Calu3 (cell line): ENCODE measurements at places on chromosomes 2 and 18. TPM values are rescaled to one million over a fixed set of nuclear protein-coding genes. Genes with fewer than 3 reads are reported as not detected.

The LYG2 gene
- not detected in 2 replicates for total RNA-seq

DNA sequence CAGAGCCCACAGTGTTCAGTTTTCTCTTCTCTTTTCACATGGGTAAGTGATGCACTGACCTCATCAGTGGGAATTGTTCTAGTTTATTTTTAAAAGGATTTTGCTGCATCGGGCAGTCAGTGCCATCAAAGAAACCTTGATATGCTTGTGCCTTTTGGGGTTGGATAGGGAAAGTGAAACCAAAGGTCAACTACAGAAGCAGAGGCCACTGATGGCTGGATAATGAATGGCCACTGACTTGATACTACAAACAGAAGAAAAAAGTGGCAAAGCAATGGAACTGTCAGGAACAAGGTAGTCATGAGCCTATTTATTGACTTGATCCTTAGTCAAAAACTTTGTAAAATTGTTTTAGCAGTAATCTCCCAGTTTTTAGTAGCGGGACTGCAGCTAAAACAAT lies 636.3 kb upstream of the ZEB2 start:
- no peak overlapping the region for H3K4me3 ChIP-seq
- no peak for DNase-seq
- H3K27ac ChIP-seq, result no peak overlapping the region

DNA sequence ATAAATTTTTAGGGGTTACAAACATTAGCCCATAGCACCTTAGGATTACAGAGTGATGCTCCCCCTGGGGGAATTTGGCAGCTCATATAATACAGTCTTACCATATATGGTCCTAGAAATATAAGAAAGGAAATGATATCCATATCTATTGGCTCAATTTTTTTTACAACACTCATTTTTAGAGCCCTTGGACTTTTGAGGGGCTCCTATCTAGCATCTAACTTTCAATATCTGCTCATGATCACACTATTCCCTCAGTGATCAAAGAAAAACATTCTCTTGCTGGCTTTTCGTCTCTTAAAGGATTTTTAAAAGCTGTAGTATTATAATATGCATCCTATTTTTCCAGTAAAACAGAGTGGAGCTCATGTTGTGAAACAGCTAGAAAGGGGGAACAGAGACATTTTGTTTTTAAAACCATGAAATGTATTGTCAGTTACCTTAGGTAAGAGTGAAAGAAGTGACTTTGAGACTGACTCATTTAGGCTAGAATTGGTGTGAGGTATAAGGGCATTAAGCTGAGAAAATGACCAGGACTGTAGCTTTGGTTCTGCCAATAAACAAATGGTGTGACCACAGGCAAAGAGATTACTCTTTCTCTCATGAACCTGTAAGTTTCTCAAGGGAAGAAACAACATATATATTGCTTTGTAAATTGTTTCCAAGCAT lies 65.8 kb downstream of the ALPK2 start:
- no peaks in the 10 kb centered on the region for H3K36me3 ChIP-seq
- H3K4me3 ChIP-seq, result no peak overlapping the region
- no peaks in the 10 kb centered on the region for H3K27me3 ChIP-seq
- H3K27ac ChIP-seq, result no peak overlapping the region
- DNase-seq, result no peak

The ASXL3 gene
- 0.07 and 0.47 TPM in 2 replicates for total RNA-seq

DNA sequence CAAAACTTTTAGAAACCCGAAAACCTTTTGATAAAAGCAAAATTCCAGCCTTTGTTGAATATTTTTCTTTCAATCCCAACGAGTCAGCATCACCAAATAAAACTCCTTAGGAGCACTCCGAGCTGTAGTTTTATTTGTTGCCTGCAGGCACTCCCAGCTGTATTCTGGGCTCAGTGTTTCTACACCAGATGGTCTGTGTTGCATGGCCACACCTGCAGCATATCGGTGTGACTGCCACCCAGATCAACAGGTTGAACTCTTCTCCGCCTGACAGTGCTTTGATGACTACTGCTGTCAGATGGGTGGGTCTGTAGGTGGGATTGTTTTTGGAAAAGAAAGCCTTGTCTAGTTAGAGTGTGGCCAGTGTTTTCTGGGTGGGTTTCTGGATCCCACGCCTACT lies 32.7 kb downstream of the APCDD1 start:
- no peak overlapping the region for H3K4me3 ChIP-seq
- peaks cover 65% of the 10 kb centered on the region for H3K27me3 ChIP-seq
- H3K36me3 ChIP-seq, result no peaks in the 10 kb centered on the region
- H3K27ac ChIP-seq, result no peak overlapping the region
- H3K4me1 ChIP-seq, result no peaks in the 10 kb centered on the region

The NBEAL1 gene
- total RNA-seq, result 31.4 and 37.6 TPM in 2 replicates

The RGPD8 gene
- 2.3 and 2.4 TPM in 2 replicates for total RNA-seq

- peaks cover 45% of the 10 kb centered on the region for H3K27me3 ChIP-seq
- no peak overlapping the region for H3K27ac ChIP-seq
- H3K36me3 ChIP-seq, result no peaks in the 10 kb centered on the region
- H3K4me3 ChIP-seq, result no peak overlapping the region
- no peaks in the 10 kb centered on the region for H3K4me1 ChIP-seq
These were observed 114.5 kb downstream of the ADCYAP1 start for GRCh38 chr18:1019191-1019590.

DNA sequence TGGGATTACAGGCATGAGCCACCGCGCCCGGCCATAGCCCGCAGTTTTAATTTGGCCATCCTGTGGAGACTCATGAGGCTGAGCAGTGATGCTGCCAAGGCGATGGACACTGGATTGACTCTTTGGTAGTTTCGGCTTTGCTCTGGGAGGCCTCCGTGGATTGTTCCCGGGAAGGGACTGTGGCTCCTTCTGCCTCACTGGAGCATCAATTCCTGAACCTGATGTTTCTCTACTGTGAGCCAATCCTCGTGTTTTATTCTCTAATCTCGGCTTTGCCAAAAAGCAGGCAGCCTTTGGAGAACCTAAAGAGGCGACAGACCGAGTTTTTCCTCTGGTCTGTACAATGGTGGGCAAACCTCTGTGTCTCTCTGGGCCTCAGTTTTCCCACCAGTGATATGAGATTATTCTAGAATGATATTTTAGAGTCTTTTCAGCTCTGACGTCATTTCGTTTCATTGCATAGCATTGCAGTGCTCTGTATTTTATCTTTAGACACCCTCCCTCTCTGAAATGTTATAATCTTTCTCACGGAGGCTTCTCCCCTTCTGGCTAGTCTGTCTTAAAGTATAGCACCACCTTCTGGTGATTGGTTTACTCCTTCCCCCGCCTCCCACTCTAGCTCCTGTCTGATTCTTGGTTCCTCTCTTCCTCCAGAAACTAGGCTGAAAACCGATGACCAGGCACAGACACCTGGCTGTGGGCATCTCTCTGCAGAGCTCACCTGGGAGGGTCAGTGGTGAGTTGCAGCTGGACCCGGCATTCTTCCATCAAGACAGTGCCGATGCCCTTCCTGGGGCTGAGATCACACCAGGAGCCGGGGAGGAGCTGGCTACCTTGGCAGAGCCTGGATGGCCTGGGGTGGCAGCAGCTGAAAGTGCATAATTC lies 341.3 kb downstream of the MYCN start:
- peak; percentile 57 for DNase-seq
- H3K4me3 ChIP-seq, result no peak overlapping the region
- no peak overlapping the region for H3K27ac ChIP-seq
- no peaks in the 10 kb centered on the region for H3K4me1 ChIP-seq
- no peaks in the 10 kb centered on the region for H3K36me3 ChIP-seq

DNA sequence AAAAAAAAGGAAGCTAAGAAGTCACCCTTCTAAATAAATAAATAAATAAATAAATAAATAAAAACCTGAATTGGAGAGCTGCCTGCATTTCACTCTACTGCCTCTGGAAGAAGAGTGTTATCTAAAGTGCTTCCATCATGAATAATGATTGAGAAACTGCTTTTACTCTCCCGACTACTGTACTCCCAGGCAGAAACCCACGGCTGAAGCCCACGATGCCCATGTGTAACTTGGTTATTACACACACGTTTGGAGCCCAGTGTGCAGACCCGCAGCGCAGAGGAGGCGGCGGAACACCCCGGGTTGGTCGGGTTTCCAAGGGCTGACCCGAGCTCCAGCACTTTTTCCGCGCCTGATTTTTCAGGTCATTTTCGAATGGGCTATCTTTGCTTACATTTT lies 697 bp upstream of the SPATS2L start:
- H3K4me1 ChIP-seq, result peaks cover 56% of the 10 kb centered on the region
- H3K4me3 ChIP-seq, result peak overlapping the region; percentile 83
- H3K27me3 ChIP-seq, result no peaks in the 10 kb centered on the region

DNA sequence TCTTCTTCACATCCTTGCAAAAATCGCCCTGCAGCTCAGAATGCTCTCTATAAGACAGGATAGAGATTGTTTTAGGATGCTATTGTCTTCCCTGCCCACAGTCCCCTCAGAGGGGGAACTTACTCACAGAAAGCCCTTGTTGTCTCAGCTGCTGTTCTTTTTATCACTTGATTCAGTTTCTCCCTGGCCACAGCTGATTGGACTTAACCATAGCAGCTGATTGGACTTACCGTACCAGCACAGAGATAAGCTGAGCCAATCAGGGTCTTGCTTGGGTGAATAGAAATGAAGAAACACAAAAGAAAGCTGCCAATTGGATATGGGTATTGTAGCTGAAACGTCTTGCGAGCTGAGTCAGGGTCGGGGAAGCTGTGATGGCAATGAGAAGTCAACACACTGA lies 194.2 kb upstream of the MEX3C start:
- H3K4me1 ChIP-seq, result no peaks in the 10 kb centered on the region
- H3K27me3 ChIP-seq, result peaks cover 22% of the 10 kb centered on the region
- DNase-seq, result no peak
- H3K27ac ChIP-seq, result no peak overlapping the region

DNA sequence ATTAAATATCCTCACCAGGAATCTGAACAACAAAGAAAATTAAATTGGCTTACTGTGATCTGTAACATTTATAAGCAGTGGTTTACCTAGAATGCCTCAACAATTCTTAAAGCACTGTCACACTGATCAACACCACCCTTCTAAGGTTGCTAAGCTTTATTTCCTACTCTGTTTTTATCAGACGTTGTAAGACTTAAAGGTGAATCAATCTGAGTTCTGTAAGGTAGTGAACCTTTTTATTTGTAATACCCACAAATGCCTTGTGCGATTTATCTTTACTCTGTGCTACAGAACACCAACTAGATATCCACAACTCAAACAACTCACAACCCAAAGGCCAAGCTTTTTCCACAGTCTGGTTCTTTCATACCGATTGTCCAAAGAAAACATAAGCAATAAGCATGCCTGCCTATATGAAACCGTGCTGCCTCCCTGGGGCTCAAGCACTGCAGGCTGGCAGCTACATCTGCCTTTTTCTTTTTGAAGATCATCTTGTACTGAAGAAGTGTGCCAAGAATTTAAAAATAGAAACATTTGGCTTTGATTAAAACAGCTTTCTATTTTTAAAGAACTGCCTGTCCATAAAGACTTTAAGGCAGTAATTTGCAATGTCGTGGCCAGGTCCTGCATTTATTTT lies 490.7 kb downstream of the NUP35 start:
- no peaks in the 10 kb centered on the region for H3K4me1 ChIP-seq
- DNase-seq, result no peak
- no peak overlapping the region for H3K4me3 ChIP-seq

- peak; percentile 22 for DNase-seq
- no peaks in the 10 kb centered on the region for H3K36me3 ChIP-seq
- H3K27ac ChIP-seq, result peak overlapping the region; percentile 30
- H3K27me3 ChIP-seq, result no peaks in the 10 kb centered on the region
- peaks cover 49% of the 10 kb centered on the region for H3K4me1 ChIP-seq
These were observed 265.1 kb upstream of the SIX2 start for GRCh38 chr2:45274250-45274926.

- peaks cover 6% of the 10 kb centered on the region for H3K4me1 ChIP-seq
- no peak overlapping the region for H3K27ac ChIP-seq
These were observed 19.3 kb upstream of the C1QL2 start for GRCh38 chr2:119177838-119178190.

GRCh38 chr2:102753563-102754159 lies 8.2 kb upstream of the TMEM182 start:
- no peak overlapping the region for H3K27ac ChIP-seq
- no peaks in the 10 kb centered on the region for H3K36me3 ChIP-seq
- no peaks in the 10 kb centered on the region for H3K27me3 ChIP-seq
- peak; percentile 25 for DNase-seq
- H3K4me3 ChIP-seq, result no peak overlapping the region
- H3K4me1 ChIP-seq, result no peaks in the 10 kb centered on the region

- H3K27ac ChIP-seq, result no peak overlapping the region
- no peak overlapping the region for H3K4me3 ChIP-seq
- peaks cover 21% of the 10 kb centered on the region for H3K27me3 ChIP-seq
These were observed 7.3 kb downstream of the TEX51 start for GRCh38 chr2:126905991-126906390.

DNA sequence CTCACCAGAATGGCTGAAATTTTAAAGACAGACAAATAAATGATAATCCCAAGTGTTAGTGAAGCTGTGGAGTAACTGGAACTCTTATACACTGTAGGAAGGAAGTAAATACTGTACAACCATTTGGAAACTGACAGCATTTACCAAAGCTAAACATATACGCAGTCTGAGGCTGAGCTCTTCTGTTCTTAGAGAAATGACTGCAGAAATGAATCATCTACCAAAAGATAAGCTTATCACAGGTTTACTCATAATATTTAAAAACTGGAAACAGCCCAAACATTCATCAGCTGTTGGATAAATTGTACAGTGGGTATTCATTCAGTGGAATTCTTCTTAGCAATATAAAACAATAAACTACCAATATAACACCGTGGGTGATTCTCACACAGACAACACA lies 218.2 kb upstream of the RAB12 start:
- H3K4me1 ChIP-seq, result no peaks in the 10 kb centered on the region
- H3K27me3 ChIP-seq, result no peaks in the 10 kb centered on the region
- no peak for DNase-seq
- H3K36me3 ChIP-seq, result no peaks in the 10 kb centered on the region
- H3K4me3 ChIP-seq, result no peak overlapping the region

The ZNF521 gene
- 0.07 TPM in 1 of 2 replicates, not detected in the other for total RNA-seq

The HOXD9 gene
- not detected in 2 replicates for total RNA-seq

The SCN3A gene
- total RNA-seq, result 0.09 and 1.3 TPM in 2 replicates

- peak; percentile 87 for DNase-seq
- H3K4me3 ChIP-seq, result no peak overlapping the region
- peaks cover 45% of the 10 kb centered on the region for H3K4me1 ChIP-seq
- H3K27me3 ChIP-seq, result no peaks in the 10 kb centered on the region
These were observed 125.4 kb downstream of the CTIF start for GRCh38 chr18:48663931-48664847.

- no peaks in the 10 kb centered on the region for H3K27me3 ChIP-seq
- H3K4me1 ChIP-seq, result no peaks in the 10 kb centered on the region
- H3K27ac ChIP-seq, result no peak overlapping the region
- DNase-seq, result no peak
- no peak overlapping the region for H3K4me3 ChIP-seq
- no peaks in the 10 kb centered on the region for H3K36me3 ChIP-seq
These were observed 103.4 kb upstream of the CAVIN2 start for GRCh38 chr2:191950132-191950874.

The FSIP2 gene
- 0.27 and 0.35 TPM in 2 replicates for total RNA-seq

The ZNF396 gene
- 1.7 and 2.7 TPM in 2 replicates for total RNA-seq

DNA sequence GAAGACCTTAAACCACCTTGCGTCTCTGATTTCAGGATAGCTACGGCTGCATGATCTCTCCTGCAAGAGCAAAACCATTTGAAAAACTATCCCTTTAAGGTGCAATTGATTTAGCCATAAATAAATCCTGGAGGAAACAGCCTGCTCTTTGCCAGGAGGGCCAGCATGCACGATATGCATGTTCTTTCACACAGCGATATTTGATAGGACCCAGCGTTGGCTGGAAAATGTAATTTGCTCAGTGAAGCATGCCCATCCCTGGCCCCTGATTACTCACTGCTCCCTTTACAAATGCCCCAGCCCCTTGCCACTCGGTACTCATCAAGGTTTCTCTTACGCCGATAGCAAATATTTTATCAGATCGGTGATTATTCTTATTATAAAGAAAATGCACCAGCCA lies 315.4 kb downstream of the CDH2 start:
- no peak overlapping the region for H3K4me3 ChIP-seq
- no peaks in the 10 kb centered on the region for H3K4me1 ChIP-seq
- no peak overlapping the region for H3K27ac ChIP-seq
- no peaks in the 10 kb centered on the region for H3K36me3 ChIP-seq
- H3K27me3 ChIP-seq, result no peaks in the 10 kb centered on the region

The ALK gene
- total RNA-seq, result not detected in 2 replicates
